Chondrocyte (in vitro differentiated cells): ENCODE measurements at places on chromosomes 7 and 10. TPM values are rescaled to one million over a fixed set of nuclear protein-coding genes. Genes with fewer than 3 reads are reported as not detected.

GRCh38 chr10:21308946-21309345 lies 216.5 kb downstream of the SKIDA1 start:
- no peak for DNase-seq

DNA sequence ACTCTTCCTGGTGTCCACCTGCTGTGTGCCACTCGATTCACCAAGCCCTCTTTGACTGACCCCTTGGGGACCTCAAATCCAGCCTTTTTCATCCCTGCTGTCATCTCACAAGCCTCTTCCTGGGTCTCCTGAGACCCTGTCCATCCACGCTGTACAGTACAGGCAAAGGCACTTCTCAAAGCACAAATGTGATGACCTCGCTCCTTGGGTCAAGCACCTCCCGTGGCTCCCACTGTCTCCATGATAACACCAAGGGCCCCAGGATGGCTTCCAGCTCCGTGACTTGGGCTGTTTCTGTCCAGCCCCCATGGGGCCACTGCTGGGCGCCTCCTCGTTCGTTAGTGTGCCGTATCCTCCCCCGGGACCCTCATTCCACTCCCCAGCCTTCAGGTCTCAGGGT lies 28.7 kb downstream of the PVRIG start:
- no peak for DNase-seq

DNA sequence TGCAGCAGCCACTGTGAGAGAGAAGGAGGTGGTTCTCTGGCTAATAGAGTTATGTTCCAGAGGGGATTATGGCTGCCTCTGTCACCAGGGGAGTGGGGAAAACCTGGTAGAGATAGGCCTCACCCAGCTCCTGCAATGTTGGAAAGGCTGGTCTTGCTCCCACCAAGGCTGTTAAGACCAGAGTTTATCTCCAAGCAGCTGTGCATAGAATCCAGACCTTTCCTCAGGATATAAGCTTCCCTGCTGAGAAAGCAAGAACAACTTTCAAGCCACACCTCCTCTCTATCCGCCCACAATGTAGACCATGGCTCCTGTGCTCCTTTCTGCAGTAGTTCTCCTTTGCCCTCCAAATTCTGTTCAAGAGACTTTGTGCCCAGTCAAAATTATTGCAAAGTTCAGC lies 1375.4 kb downstream of the REEP3 start:
- no peak for DNase-seq

The ANXA7 gene
- 93.5 to 102 TPM (median 94.7 TPM) in 3 replicates for total RNA-seq

- DNase-seq, result no peak
Observed at GRCh38 chr10:126908225-126908624, 3.0 kb downstream of the DOCK1 start.

The ASIC3 gene
- 2.2 to 4.9 TPM (median 2.4 TPM) in 3 replicates for total RNA-seq

DNA sequence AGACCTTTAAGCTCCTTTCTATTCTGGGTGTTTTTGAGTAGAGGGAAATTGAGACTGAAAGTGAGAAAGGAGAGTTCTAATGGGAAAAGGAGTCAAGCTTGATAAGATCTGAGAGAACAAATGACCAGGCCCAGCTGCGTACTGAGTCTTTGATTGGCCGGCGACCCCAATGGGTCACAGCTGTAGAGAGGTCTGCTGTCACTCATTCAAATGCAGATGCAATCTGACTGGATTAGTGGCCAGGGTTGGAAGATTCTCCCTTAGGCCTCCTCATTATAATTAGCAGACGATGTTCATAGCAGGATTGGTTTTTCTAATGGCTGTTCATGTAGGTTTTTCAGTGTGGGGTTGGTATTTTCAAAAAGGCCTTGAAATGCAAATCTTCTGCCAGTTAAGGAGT lies 127.2 kb upstream of the SLC25A13 start:
- DNase-seq, result no peak

The PAPSS2 gene
- total RNA-seq, result 61.5 to 71.6 TPM (median 66.2 TPM) in 3 replicates

The VWA2 gene
- total RNA-seq, result not detected in 3 replicates

- DNase-seq, result no peak
Observed at GRCh38 chr10:63437116-63437949, 28.4 kb downstream of the JMJD1C start.

DNA sequence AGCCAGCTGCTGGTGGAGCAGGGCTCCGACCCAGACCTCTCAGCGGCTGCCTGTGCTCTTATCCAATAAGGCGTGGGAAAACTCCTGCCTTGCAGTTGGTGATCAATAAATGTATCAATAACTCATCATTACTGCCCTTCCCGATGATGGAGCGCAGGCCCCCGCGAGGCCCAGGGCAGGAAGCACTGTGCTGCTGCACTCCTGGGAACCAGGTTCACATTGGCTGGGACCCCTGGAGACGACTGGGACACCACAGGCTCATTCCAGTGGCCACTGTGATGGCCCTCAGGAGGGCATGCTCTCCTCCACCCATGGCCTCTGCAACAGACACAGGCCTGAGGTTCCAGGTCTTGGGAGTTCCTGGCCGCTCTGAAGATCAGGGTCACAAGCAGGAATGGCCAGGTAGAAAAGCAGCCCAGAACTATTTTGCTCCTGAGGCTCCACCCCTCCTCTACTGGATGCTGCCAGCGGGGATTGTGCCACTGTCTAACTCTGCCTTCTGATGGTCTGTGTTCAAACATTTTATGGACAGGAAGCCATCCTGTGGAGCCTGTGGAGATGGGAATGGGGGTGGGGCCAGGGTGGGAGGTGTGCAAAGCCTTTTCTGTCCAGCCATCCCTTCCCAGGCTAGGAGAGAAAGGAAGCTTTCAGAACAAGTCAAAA lies 287.4 kb upstream of the ZMIZ1 start:
- no peak for DNase-seq

The SLC26A5 gene
- total RNA-seq, result not detected in 3 replicates

- DNase-seq, result no peak
Observed at GRCh38 chr10:103102195-103102594, 90.9 kb downstream of the NT5C2 start.

- DNase-seq, result peak; percentile 76
Observed at GRCh38 chr7:1357601-1358271, 101.5 kb downstream of the MICALL2 start.

The ATE1 gene
- total RNA-seq, result 19.8 to 24.2 TPM (median 24.0 TPM) in 3 replicates

- no peak for DNase-seq
Observed at GRCh38 chr7:74544706-74545469, 91.2 kb downstream of the GTF2IRD1 start.

DNA sequence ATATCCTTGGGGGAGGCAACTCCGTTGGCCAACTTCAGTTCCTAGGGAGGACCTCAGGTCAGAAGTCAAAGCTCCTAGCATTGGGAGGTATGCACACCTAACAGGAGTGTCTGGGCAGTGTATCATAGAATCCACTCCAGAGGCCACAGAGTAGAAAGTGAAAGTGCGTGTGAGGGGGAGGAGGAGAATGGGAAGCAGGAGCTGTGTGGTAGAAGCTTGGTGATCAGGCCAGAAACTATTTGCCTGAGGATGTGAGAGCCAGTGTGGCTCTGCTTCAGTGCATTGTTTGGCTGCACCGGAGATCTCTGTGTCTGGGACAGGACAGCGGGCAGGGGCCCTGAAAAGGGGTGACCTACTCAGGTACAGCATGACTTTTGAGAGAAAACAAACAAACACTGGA lies 557.4 kb upstream of the VSTM2A start:
- no peak for DNase-seq

The ASZ1 gene
- total RNA-seq, result not detected in 3 replicates

The SAMD9 gene
- 4.2 to 13.8 TPM (median 5.0 TPM) in 3 replicates for total RNA-seq

The ALOX5 gene
- not detected in 3 replicates for total RNA-seq

- DNase-seq, result no peak
Observed at GRCh38 chr7:50534690-50535290, 30.4 kb downstream of the DDC start.

DNA sequence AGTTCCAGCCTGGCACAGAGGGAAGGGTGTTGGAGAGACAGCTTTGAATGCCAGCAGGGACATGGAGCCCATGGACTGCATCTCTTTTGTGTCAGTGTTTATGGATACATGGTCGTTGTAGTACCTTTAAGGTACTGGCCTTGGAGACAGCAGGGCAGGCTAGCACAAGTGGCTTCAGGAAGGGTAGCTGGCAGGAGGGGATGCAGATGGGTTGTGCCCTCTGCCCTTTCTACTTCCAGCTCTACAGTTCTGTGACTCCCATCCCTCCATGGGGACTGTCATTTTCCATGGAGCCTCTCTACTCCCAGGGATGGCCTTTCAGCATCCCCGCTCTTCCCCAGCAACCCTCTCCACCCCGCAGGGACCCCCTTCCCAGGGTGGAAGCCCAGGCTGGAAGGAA lies 25.1 kb downstream of the POLL start:
- peak; percentile 26 for DNase-seq

The SLC29A4 gene
- 6.6 to 10.4 TPM (median 9.7 TPM) in 3 replicates for total RNA-seq

GRCh38 chr10:34337917-34338316 lies 477.2 kb downstream of the PARD3 start:
- DNase-seq, result no peak

- no peak for DNase-seq
Observed at GRCh38 chr10:30897547-30897946, 134.1 kb downstream of the ZNF438 start.

- DNase-seq, result no peak
Observed at GRCh38 chr7:24478137-24478655, 95.1 kb upstream of the PALS2 start.

DNA sequence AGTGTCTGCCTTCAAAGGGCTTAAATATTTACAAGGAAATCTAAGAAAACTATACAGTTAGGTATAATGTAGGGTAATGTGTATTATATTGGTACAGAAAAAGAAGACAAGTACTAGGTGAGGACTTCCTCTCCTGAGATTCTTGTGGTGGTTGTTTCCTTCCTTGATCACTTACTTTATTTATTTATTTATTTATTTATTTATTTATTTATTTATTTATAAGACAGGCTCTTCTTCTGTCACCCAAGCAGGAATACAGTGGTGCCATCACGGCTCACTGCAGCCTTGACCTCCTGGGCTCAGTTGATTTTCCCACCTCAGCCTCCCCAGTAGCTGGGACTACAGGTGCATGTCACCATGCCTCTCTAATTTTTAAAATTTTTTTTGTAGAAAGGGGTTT lies 18.2 kb upstream of the DNAH11 start:
- no peak for DNase-seq

GRCh38 chr7:4006687-4007086 lies 675.4 kb upstream of the FOXK1 start:
- DNase-seq, result no peak

GRCh38 chr10:75295868-75296441 lies 60.2 kb upstream of the COMTD1 start:
- no peak for DNase-seq

DNA sequence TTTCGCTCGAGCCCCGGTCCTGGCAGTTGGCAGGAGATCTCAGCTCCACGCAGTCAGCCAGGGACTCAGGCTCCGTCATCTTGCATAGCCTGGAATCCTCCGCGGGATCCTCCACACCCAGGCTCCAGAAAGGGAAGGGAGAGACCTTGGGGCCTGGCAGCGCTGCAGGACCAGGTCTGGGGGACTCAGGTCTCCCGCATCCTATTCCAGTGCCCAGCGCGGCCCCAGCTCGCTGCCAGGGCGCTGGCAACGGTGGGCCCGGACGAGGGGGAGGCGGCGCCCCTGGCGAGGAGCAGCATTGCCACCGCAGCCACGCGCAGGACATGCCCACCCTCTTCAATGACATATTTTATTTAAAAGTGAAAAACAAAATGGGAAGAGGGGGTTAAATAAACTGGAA lies 83.4 kb downstream of the LANCL2 start:
- DNase-seq, result no peak

The SAMD9L gene
- total RNA-seq, result 6.8 to 22.5 TPM (median 6.9 TPM) in 3 replicates

The ARHGEF35 gene
- 0.75 to 2.7 TPM (median 2.0 TPM) in 3 replicates for total RNA-seq

DNA sequence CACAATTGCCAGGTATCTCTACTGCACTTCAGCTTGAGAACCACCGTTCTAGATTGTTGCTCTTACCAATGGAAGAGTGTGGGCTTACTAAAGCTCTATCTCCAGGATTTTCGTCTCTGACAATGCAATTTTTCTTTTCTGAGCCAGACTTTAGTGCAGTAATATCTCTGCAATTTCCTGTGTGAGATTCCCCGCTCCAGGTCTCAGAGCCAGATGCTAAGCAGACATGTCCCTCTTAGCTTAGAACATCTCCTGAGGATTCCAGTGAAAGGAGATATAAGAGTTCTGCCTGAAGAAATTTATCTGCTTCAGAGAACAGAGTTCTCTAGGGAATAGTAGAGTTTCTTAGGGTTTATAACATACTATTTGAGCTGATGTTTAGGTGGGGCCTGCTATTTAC lies 82.0 kb downstream of the SND1 start:
- DNase-seq, result no peak

GRCh38 chr7:82530361-82530760 lies 86.8 kb upstream of the CACNA2D1 start:
- no peak for DNase-seq

The NUTM2D gene
- total RNA-seq, result 3.2 to 8.3 TPM (median 3.7 TPM) in 3 replicates

GRCh38 chr10:127977357-127978009 lies 70.6 kb downstream of the PTPRE start:
- DNase-seq, result no peak
